ENCODE measurements at places on chromosomes 7 and 10.

- DNase-seq = no peak
Measured at GRCh38 chr10:9869205-9869604, 1148.5 kb upstream of the CELF2 start.

DNA sequence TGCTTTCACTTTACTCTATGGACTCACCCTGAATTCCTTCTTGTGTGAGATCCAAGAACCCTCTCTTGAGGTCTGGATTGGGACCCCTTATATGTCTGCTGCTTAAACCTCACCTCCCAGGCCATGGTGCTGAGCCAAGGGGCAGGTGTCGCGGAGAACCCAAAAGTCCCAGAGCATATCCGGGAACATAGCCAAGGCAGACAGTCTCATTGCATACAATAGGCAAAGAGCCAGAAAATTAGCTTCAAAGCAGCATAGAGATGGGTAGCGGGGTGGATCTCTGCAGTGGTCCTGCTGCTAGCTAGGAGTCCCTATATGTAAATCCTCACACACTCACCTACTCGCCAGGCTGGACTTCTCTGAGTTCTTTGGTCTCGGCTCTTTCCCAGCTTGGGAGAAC lies 5.5 kb downstream of the CCL24 start:
- DNase-seq = no peak

- no peak for DNase-seq
Measured at GRCh38 chr7:102138676-102139075, 148.0 kb upstream of the SH2B2 start.

GRCh38 chr10:112080231-112080630 lies 103.3 kb downstream of the GPAM start:
- DNase-seq = no peak

- DNase-seq = no peak
Measured at GRCh38 chr7:28378574-28379149, 33.7 kb upstream of the CREB5 start.

DNA sequence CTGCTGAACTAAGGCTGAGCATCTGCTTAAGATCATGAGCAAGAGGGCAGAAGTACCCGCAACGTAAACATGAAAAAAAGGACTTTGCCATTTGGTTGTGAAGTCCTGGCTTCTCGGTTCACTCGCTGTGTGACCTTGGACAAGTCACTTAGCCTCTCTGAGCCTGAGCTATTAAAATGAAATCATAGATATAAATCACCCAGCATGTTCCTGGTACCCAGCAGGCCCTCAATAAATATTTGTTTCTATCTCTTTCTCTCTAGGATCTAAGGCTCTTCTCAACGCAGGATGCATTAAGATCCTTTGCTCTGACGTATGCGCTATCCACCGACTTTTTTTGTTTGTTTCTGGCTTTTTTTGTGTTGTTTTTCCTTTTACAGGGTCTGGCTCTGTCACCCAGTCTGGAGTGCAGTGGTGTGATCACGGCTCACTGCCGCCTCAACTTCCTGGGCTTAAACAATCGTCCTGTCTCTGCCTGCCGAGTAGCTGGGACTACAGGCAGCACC lies 6.7 kb downstream of the HIP1 start:
- DNase-seq = no peak

GRCh38 chr10:63681993-63682697 lies 160.9 kb downstream of the REEP3 start:
- no peak for DNase-seq

- DNase-seq = no peak
Measured at GRCh38 chr7:20301311-20301939, 29.3 kb upstream of the ITGB8 start.

DNA sequence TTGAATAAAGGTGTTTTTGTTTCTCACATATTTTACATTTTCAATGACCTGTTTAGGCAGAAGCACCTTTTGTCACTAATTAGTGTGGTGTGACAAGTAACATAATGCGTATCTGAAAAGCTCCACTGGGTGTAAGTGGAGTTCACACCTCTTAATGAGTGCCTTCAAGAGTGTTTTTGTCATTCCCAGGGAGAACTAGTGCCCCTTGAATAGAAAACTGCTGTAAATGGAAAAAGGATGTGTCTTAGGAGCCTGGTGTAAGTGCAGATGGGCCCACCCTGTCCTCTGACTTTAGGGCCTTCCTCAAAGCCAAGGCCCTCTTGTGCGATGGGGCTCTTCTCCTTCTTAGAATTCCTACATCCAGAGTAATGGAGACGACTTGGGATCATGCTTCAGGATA lies 170.0 kb downstream of the MGMT start:
- DNase-seq = no peak

DNA sequence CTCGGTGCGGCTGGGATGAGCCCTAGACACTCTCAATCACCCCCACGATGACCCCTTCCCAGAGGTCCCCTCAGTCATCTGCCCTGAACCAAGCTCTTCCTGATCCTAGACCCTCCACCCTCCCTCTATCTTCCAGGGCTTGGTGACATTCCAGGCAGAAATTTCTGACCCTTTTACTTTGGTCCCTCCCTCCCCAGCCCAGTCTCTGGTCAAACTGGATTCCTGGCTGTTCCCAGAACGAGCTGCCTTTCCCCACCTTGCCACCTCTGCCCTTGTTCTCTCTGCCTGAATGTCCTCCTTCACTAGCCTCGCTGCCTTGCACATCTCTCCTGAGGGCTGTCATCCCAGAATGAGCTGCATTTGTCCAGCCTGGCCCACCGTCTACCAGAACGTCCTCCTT lies 1.3 kb upstream of the CLDN4 start:
- no peak for DNase-seq

GRCh38 chr7:8201846-8202441 lies 60.0 kb downstream of the ICA1 start:
- DNase-seq = no peak

DNA sequence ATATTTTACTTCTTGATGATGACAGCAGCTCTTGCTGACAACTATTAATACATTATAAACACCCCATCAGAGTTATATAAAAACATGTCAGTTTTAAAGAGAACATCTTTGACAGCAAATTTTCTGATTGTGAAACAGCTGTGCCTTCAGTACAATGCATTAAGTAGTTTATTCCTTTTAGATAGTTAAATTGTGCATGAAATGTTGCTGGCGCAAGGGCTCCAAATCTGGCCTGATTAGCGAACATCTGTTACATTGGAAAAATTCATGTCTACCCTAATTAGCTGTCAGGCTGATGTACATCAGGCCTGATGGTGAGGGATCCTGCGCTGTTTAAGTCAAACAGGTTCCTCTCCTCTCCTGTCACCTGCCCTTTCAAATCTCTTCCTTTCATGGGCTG lies 171.9 kb upstream of the SP8 start:
- no peak for DNase-seq

DNA sequence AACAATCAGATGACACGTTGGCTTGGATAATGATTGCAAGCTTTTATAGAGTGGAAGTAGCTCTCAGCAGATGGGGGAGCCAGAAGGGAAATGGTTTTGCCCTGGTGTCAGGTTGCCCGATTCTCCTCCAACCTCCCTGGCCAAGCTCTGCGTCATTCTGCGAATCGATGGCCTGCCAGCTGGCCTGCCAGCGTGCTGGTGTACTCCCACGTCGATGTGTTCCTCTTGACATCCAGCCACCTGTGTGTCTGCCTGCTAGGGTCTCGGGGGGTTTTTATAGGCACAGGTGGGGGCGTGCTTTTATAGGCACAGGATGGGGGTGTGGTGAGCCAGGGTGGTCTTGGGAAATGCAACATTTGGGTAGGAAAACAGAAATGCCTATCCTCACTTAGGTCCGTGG lies 4.6 kb downstream of the NET1 start:
- DNase-seq = no peak

DNA sequence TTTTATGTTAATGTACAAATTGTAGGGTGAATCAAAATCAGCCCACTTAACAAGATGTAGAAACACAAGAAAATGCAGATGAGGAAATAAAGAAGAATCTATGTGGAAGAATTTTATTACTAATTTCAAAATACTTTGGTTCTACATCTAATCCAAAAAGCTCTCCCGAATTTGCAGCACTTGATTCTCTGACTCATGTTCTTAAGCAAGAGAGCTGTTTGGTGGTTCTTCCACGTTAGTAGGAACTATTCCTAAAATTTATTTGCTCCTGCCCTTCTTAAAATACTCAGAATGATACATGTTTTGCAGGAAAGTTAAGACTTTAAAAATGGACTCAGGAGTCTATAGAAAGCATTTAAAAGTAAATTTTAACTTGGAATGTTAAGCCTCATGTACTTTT lies 91.8 kb downstream of the ZMYND11 start:
- no peak for DNase-seq

DNA sequence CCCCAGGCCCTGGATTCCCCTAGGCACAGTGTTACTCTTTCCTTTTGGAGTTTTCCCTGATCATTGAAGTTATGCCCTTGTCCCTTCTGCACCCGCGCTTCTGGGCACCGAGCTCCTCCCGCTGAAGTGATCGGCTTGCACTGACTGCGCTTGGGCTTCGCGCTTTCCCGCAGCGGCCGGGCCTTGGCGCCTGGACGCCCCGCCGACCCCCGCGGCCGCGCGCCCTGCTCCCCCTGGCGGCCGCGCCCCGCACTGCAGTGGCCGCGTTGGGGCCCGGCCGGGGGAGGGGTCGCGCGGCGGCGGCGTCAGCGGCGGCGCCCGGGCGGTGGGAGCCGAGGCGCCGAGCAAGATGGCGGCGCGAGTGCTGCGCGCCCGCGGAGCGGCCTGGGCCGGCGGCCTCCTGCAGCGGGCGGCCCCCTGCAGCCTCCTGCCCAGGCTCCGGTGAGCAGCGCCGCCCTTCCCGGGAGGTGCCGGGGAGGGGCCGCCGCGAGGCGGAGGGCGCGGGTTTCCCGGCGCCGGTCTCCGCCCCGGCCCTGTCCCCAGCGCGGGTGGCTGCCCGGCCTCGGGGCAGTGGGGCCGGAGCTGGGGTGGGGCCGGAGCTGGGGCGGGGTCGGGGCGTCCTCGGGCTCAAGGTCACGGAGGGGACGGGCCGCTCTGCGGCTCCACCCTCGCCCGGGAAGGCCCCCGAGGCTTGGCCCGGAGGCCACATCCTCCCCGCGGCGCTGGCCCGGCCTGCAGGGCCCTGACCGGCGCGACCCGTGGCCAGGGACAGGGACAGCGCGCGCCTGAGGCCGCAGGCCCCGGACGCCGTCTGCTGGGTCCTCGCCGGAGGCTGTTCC lies at the start of gene NIPSNAP2:
Gene NIPSNAP2 (plus strand): TSS at position 325 of the 839 bp plus-strand sequence. CDS start 25 bp downstream, at position 350.
- no peak for DNase-seq

DNA sequence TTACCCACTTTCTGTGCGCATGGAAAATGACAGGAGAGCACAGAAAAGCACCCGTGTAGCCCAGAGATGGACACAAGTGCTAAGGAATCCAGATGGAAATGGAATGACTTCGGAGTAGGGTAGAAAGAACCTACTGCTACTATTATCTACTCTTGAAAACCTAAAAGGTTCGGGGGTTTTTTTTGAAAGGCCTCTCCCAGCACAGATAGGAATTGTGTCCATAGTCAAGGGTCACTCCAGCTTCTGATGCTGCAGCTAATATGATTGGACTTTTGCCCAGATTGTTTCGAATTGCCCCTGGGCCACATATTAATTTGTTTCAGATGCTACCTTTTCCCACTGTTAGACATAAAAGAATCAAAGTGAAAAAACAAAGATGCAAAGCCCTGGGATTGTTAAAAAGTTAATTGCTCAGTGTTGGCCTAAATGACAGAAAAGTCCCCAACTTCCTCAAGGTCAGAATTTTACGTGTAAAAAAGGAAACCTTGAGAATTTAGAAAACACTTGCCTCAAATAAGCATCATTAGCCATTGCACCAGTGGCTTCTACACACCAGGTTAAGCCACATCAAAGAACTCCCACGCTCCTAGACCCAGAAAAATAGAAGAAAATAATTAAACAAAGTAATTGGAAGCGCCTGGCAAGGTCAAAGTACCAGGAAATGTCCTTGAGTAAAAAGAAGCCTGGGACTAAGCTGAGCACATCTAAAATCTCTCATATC lies 40.8 kb upstream of the INSIG1 start:
- no peak for DNase-seq

DNA sequence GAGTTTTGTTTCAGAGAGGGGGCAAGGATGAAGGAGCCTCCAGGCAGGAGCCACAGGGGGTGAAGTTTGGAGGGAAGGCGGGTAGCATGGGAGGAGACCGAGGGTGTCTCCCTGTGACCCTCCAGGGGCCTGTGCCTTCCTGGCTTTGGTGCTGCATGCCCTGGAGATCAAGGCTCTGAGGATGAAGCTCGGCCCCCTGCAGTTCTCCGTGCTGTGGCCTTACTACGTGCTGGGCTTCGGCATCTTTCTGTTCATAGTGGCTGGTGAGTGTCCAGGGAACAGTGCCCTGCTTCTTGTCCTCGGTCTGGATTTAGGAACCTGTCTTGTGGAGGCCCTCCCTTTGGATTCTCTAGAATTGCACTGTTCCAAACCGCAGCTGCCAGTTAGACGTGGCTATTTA lies 9.2 kb upstream of the ZSCAN25 start:
- DNase-seq = no peak

DNA sequence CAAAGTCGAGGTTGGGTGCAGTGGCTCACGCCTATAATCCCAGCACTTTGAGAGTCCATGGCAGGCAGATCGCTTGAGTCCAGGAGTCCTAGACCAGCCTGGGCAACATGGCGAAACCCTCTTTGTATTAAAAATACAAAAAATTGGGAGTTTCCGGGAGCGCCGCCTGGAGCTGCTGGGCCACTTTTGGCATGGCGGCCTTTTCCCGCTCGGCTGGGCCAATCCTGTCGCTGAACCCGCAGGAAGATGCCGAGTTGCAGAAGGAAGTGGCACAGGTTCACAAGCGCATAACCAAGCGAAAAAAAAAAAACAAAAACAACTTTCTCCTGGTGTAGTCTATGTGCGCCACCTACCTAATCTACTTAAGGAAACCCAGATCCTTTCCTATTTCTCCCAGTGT lies 30.9 kb upstream of the MTPAP start:
- DNase-seq = no peak

- no peak for DNase-seq
Measured at GRCh38 chr7:49580000-49580399, 193.4 kb upstream of the VWC2 start.

DNA sequence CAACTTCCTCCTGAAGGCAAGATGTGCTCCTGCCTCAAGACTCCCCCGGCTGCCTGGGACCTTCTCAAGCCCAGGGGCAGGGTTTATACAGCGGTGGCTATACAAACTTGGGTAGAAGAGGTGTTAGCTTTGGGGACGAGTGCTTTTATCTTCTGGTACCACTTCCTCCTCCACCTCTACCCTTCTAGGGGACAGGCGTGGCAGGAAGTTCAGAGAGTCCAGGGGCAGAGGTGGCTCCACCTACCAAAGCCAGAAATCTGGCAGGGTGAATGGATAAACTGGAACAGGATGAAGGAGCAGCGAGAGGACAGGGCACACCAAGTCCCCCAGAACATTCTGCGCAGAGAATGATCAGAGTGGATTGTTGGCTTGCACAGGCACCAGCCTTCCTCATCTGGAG lies 24.0 kb upstream of the TM9SF3 start:
- DNase-seq = no peak

DNA sequence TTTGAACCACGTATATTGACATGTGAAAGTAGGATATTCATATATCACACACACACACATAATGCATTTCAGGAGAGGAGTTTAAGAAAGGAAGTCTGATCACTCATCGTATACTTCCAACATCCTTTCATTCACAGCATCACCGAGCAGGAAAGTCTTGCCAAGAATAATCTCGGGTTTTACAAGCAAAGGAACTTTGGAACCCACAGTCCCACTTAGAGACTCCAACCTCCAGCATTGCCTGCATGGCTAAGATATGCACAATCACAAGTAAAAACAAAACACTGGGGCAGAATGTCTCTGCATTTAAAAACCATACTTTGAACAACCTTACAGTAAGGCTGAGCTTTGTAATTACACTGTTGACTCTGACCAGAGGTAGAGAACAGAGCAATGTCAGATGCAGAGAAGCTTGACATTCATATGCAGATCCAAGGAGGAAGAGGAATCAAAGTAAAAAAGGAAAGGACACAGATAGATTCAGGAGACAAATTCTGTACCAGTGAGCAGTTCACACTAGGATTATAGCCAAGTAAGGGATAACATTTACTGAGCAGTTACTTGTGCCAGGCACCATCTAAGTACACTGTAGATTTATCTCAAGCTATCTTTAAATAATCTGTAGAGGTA lies 14.8 kb downstream of the THSD7A start:
- DNase-seq = no peak
